ENCODE measurements at places on chromosomes 2 and 18.

DNA sequence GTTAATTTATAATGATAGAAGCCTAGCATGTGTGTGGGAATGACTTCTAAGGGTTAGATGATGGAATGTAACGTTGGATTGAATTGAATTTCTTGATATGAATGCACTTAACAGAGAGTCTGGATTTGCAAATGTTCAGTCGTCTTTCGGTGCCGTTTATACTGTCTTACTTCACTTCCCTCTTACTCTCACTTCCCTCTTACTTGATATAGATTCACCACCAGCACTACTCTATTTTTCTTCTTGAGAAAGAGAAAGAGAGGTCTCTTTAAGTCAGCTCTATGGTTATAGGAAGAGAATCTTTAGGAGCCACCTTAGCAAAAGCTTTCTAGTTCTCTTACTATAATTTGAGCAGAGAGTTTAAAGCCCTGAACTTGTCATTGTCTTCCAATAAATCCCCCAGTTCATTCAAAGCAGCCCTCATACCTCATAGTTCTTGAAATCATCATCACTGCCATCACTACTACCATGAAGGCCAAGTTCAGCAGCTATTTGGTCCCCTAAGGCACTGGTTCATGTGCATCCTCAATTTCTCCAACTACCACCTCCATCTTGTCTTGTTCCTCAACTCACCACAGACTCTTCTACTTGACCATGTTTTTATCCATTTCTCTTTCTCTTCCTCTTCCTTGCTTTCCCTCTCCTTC, 501.7 kb upstream of the TCF4 start:
- no peak for DNase-seq

DNA sequence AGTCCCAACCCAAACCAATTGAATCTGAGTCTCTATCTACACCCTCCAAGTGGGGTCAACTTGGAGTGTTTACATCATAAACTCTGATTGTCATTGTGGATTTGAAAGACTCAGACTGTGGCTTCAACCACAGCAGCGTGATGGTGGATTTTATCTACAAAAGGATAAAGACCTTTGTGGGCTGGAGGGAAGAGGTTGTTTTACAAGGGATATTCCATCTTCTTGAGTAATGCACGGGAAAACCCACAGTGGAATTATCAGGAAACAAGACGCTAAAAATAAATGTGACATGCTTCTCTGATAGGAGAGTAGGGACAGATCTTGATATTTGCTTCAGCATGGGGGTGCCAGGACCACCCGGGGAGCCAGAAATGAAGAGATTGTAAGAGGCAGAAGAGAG, 93.5 kb downstream of the LPIN1 start:
- no peak for DNase-seq

DNA sequence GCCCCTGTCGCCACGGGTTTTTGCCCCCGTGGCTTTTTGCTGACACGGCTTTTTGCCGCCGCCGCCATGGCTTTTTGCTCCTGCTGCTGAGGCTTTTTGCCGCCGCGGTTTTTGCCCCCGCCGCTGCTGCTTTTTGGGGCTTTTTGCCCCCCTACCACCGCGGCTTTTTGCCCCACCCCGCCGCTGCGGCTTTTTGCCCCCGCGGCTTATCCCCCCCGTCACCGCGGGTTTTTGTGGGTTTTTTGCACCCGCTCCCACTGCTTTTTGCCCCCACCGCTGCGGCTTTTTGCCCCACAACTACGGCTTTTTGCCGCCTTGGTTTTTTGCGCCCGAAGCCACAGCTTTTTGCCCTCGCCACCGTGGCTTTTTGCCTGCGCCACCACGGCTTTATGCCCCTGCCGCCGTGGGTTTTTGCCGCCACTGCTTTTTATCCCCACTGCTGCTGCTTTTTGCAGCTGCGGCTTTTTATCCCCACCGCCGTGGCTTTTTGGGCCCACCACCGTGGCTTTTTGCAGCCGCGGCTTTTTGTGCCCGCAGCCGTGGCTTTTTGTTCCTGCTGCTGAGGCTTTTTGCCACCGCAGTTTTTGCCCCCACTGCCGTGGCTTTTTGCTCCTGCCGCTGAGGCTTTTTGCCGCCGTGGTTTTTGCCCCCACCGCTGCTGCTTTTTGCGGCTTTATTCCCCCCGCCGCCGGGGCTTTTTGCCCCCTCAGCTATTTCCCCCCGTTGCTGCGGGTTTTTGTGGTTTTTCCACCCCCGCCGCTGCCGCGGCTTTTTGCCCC, 2798.0 kb upstream of the TEKT4 start:
- DNase-seq, result no peak

GRCh38 chr2:25895610-25896009, 17.3 kb upstream of the ASXL2 start:
- DNase-seq, result no peak

DNA sequence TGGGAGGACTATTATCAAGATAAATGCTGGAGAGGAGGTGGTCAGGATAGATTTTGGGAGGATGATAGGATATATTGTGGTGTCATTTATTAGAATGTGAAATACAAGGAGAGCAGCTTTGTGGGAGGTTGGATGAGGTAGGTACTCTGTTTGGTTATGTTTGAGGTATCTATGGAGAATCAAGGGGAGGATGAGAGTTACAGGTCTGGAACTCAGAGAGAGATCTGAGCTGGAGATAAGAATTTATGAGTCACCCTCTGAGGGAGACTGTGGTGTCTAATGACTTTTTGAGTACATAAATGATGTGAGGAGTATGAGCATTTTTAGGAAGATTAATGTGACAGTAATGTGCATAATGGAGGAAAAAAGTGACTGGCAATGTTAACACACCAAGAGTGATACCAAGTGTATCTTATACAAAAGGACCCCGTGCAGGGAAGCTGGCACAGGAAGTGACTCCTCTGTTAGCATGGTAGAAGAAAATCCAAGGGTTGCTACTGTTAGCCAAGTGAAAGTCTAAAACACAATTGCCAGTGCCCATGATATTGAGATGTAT, 48.2 kb downstream of the CRIM1 start:
- DNase-seq, result peak; percentile 76

- DNase-seq, result no peak
Measured at GRCh38 chr2:74250189-74250631, 51.8 kb downstream of the MTHFD2 start.

GRCh38 chr18:3984163-3984757, 470.8 kb downstream of the DLGAP1 start:
- no peak for DNase-seq

DNA sequence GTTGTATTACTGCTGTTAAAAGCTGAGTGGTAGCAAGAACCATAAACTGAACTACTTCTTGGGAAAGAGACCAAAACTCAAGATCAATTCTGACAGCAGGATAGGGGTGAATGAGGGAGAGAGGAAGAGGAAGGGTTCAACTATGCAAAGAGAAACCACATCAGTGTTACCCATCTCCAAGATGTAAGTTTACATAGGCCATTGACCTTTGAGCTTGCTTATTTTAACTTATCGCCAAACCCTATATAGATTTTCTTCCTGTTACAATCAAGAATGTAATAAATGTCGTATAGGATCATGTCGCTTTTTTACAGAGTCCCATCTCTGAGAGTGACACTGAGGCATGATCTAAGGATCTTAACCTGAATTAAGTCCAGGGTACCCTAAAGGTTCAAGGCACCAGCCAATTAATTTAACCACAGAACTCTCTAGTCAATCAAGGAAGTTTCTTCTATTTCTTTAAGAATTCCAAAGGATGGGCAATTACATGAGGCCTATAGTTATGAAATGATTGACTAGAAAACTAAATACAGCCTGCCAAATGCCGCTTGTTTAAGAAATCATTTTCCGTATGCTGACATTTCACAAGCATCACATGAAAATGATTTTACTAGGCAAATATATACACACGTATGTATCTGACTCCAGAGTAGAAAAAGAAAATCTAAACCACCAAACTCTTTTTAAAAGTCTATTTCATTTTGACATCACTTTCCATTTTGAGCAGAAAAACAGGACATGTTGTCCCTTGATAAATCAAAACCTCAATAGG, 11.8 kb downstream of the RND3 start:
- no peak for DNase-seq

DNA sequence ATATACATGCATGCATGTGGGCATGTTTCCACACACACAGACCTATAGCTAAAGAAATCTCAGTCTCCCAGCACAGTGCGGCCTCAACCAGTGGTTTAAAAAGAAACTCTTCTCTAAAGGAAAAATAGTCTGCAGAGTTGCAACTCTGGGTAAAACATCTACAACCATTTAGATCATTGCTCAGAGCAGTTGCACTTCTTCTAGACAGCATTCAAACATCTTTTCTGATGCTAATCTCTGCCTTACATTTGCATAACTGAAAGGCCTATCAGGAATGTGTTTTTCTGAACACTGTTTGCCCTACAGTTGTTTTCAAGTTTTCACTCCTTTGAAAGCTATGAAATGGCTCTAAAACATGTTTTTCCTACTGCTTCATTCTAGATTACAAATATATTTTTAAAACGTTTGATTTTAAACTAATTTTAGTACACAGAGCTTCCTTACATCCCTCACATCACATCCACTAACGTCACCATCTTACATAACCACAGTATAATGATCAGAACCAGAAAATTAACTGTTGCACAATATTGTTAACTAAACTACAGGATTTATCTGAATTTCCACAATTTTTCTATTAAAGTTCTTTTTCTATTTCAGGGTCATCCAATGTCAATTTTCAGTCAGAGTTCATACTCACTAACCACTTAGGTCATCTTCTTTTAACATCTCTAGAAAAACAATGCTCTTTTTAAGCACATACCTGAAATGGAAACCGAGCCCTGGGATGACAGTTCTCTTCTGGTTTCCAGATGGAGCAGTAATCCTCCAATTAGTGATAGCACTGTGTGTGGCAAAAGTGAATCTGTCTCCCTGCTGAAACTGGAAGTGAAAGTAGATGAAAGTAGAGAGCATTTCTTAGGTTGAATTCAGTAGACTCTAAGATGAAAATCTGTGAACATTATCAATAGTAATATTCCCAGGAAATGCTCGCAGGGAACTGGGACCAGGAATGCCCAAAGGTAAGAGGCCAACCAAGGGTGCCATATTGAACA, 501.6 kb upstream of the GCFC2 start:
- DNase-seq, result no peak

DNA sequence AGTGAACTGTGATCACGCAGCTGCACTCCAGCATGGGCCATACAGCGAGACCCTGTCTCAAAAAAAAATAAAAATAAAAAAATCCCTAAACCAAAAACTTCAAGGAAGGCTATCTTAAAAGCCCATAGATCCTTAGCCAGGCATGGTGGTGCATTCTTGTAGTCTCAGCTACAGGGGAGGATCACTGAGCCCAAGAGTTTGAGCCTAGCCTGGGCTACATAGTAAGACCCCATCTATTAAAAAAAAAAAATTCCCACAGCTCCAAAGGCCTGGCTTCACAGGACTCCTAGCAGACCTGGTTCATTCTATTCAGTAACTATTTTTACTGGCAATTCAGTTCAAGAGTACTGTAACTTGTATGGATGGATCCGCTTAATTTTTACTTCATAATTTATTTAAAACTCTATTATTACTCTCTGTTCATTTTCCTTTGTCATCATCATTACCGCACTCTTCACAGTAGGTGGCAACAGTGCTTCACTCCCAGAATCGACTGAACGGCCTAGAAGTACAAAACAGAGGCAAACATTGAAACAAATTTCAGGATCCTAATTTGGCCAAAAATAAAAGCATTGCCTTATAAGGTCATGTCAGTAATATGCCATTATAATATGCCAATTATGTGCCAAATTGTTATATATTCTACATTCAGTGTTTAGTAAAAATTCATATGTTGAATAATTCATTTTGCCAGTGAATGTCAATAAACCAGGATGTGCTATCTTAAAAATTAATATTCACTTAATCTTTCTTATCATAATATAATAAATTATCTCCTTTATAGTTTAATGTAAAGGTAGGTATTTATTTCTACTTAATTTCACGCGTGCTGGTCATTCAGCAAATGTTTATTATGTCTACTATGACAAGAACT, 14.3 kb upstream of the STAM2 start:
- no peak for DNase-seq

DNA sequence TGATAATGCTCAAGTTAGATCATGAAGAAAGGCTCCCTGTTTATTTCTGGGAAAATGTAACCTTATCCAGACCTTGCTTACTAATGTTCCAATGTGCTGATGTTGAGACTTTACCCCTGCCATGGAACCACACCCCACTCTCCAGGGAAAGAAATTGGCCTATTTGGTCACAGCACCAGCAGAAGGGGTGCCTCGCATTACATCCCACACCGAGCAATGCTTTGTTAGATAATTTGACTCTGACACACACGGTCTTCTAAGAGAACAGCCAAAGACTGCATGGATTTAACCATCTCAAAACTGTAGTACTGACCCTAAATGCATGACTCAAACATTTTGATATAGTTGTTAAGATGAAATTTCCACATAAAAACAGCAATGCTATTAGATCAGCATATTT, 152.1 kb upstream of the CCDC150 start:
- no peak for DNase-seq

GRCh38 chr18:50151926-50152325, 43.0 kb downstream of the MYO5B start:
- no peak for DNase-seq

GRCh38 chr18:8818982-8819381, 113.6 kb downstream of the MTCL1 start:
- no peak for DNase-seq

GRCh38 chr2:61177727-61178549, 15.9 kb downstream of the C2orf74 start:
- no peak for DNase-seq

- DNase-seq, result no peak
Measured at GRCh38 chr2:18356676-18357075, 203.8 kb downstream of the RDH14 start.

- no peak for DNase-seq
Measured at GRCh38 chr2:228657807-228658402, 476.4 kb upstream of the SPHKAP start.

GRCh38 chr18:54163453-54163852, 61.0 kb downstream of the MBD2 start:
- no peak for DNase-seq

GRCh38 chr18:48033790-48034650, 103.6 kb upstream of the SMAD2 start:
- no peak for DNase-seq

- no peak for DNase-seq
Measured at GRCh38 chr2:168300460-168300859, 53.1 kb upstream of the STK39 start.

GRCh38 chr18:60936101-60936500, 397.1 kb upstream of the CDH20 start:
- DNase-seq, result no peak

DNA sequence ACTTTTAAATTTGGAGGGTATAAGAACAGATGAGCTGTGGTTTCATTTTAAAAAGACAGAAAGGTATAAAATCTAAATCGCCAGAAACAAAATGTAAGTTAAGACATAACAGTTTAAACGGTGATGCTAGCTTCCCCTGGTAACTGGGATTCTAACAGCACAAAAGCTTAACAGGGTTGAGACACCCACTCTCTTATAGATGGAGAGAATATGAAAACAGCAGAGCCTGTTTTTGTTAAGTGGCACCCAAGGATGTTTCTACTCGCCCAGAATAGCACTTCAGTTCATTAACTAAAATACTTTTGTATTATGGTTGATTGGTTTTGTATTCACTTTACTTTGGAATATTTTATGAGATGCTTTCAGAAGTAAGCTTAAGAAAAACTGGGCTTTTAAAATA, 151.9 kb upstream of the RND3 start:
- no peak for DNase-seq

Measured in GM04503 (cell line).